CD4-positive, CD25-positive, alpha-beta regulatory T cell (primary cell): ENCODE measurements at places on chromosomes 6 and 20. TPM values are rescaled to one million over a fixed set of nuclear protein-coding genes. Genes with fewer than 3 reads are reported as not detected.

The IYD gene
- not detected for total RNA-seq

The CNR1 gene
- total RNA-seq = not detected

The PI3 gene
- not detected for total RNA-seq

The RAD21L1 gene
- total RNA-seq = not detected

The GNAS-AS1 gene
- 0.54 TPM for total RNA-seq

The OTOR gene
- not detected for total RNA-seq

The SEMG1 gene
- not detected for total RNA-seq

The ELOVL4 gene
- not detected for total RNA-seq

The TREM1 gene
- not detected for total RNA-seq

The FGD2 gene
- 1.9 TPM for total RNA-seq

The SYNDIG1 gene
- total RNA-seq = not detected

The ABHD16B gene
- not detected for total RNA-seq

DNA sequence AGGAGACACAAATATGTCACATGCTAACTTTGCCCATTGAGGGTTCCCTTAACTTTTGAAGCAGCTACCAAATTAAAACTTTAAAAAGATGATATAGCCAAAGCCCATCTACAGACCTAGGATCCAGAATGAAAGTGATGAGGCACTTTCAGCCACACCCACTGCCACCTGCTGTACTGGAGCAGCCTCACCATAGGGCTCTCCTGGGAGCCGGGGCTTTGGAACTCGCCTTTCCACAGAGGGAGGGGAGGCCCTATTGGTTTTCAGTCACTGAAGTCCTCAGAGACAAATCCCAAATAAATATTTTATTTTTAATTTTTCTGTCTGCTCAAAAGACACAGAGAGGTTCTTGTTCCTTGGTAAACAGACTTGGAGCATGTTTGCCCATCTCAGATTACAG, 238.1 kb upstream of the TAB2 start:
- H3K27me3 ChIP-seq = no peaks in the 10 kb centered on the region
- H3K36me3 ChIP-seq = no peaks in the 10 kb centered on the region
- DNase-seq = no peak

DNA sequence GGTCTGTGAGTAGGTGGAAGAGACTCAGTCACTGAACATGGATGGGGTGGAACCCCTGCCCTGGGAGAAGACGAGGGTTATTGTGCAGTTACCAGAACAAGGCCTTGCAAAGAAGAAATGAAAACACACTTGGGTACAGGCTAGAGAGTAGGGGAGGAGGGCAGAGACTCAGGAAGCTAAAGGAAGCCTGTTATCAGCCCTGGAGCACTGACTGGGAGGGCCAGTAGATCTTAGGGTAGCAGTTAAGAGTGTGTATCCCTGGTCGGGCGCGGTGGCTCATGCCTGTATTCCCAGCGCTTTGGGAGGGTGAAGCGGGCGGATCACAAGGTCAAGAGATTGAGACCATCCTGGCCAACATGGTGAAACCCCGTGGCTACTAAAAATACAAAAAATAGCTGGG, 74.4 kb downstream of the SASH1 start:
- H3K27me3 ChIP-seq = no peaks in the 10 kb centered on the region
- no peaks in the 10 kb centered on the region for H3K36me3 ChIP-seq
- DNase-seq = no peak
- no peak overlapping the region for H3K4me3 ChIP-seq
- no peaks in the 10 kb centered on the region for H3K4me1 ChIP-seq

GRCh38 chr6:167116109-167116837, 6.6 kb upstream of the CCR6 start:
- H3K27me3 ChIP-seq = no peaks in the 10 kb centered on the region
- peaks cover 90% of the 10 kb centered on the region for H3K4me1 ChIP-seq
- peak overlapping the region; percentile 95 for H3K27ac ChIP-seq
- peak overlapping the region; percentile 97 for H3K4me3 ChIP-seq
- H3K36me3 ChIP-seq = no peaks in the 10 kb centered on the region

- no peak for DNase-seq
- H3K36me3 ChIP-seq = no peaks in the 10 kb centered on the region
These were observed 245.3 kb downstream of the EPM2A start for GRCh38 chr6:145490068-145490467.

GRCh38 chr20:59073582-59073981, 31.0 kb upstream of the PRELID3B start:
- H3K27me3 ChIP-seq = peaks cover 11% of the 10 kb centered on the region
- no peak overlapping the region for H3K27ac ChIP-seq
- H3K4me1 ChIP-seq = no peaks in the 10 kb centered on the region
- H3K36me3 ChIP-seq = no peaks in the 10 kb centered on the region

- no peaks in the 10 kb centered on the region for H3K4me1 ChIP-seq
- H3K4me3 ChIP-seq = no peak overlapping the region
- DNase-seq = no peak
- H3K36me3 ChIP-seq = no peaks in the 10 kb centered on the region
These were observed 252.4 kb downstream of the GMDS start for GRCh38 chr6:1993042-1993441.

DNA sequence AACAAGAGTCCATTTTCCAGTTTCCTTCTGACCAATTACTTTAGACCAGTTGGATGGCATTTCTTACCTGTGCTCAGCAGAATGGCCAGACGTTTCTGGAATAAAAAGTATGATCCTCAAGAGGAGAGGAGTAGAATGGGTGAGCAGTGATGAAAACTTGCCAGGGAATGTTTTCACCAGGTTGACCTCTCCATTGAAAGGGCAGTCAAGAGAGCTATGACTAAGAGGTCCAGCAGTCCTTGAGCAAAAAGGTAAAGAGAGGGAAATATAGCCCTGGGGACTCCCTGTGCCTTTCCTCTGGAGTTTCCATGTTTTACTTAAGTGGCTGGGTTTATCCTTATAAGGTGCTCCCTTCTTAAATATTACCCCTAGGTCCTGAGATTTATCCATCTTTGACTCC, 210.9 kb downstream of the TBX18 start:
- H3K36me3 ChIP-seq = no peaks in the 10 kb centered on the region
- no peak overlapping the region for H3K4me3 ChIP-seq
- no peak overlapping the region for H3K27ac ChIP-seq
- no peaks in the 10 kb centered on the region for H3K27me3 ChIP-seq
- H3K4me1 ChIP-seq = no peaks in the 10 kb centered on the region

DNA sequence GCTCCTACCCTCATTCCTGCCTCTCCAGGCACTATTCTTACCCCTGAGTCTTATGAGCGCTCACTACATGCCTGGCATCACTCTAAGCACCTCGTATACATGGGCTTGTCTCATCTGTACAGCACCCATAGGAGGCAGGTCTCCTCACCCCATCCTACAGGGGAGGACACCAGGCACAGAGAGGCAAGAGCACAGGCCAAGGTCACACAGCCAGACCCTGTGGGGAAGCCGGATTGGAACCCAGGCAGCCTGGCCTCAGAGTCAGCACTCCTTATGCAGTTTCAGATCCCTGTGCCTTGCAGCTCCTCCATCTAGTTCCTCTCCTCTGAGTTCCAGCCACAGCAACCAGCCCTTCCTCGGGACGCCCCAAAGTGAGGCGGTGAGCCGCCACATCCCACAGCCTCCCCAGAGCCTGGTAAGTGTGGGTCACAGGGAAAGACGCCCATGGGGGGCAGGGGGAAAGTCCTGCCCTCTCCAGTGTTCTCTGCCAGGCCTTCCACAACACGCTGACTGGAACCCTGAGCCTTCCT, 103.3 kb downstream of the NFATC2 start:
- no peak for DNase-seq
- H3K4me1 ChIP-seq = peaks cover 10% of the 10 kb centered on the region
- H3K27me3 ChIP-seq = no peaks in the 10 kb centered on the region
- peaks cover 58% of the 10 kb centered on the region for H3K36me3 ChIP-seq
- no peak overlapping the region for H3K4me3 ChIP-seq

- no peaks in the 10 kb centered on the region for H3K36me3 ChIP-seq
- H3K4me3 ChIP-seq = no peak overlapping the region
- no peaks in the 10 kb centered on the region for H3K27me3 ChIP-seq
- no peak overlapping the region for H3K27ac ChIP-seq
These were observed 6.7 kb upstream of the ZFAND3 start for GRCh38 chr6:37812841-37813240.

- peaks cover 72% of the 10 kb centered on the region for H3K36me3 ChIP-seq
- DNase-seq = no peak
- peaks cover 10% of the 10 kb centered on the region for H3K4me1 ChIP-seq
- H3K27ac ChIP-seq = peak overlapping the region; percentile 23
- H3K27me3 ChIP-seq = no peaks in the 10 kb centered on the region
These were observed 89.3 kb downstream of the ASXL1 start for GRCh38 chr20:32447136-32448027.

DNA sequence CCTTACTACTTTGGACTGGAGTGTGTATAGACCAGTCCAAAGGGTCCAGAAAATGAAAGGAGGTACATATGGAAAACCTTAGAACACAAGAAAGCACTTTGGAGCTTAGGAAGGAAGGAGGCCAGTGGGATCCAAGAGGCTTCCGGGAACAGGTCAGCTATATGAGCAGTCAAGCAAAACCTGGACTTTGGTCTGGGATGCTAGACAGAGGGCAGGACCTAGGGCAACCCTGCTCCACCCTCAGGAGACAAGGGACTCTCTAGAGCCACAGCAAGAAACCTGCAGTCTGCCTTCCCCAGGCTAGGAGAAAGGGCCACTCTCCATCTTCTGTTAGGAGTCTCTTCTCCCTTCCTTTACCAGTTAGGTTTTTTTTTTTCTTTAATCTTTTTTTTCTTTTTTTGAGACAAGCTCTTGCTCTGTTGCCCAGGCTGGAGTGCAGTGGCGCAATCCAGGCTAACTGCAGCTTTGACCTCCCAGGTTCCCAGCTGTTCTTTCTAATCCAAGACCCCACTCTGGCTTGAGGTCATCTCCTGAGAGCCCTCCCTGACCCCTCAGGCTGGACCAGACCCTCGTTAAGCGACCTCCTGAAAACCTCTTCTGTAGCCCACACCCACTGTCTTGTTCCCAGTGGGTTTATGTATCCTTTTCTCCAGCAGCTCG, 4.6 kb downstream of the KCNK5 start:
- no peak overlapping the region for H3K4me3 ChIP-seq
- H3K4me1 ChIP-seq = peaks cover 31% of the 10 kb centered on the region
- no peaks in the 10 kb centered on the region for H3K36me3 ChIP-seq

DNA sequence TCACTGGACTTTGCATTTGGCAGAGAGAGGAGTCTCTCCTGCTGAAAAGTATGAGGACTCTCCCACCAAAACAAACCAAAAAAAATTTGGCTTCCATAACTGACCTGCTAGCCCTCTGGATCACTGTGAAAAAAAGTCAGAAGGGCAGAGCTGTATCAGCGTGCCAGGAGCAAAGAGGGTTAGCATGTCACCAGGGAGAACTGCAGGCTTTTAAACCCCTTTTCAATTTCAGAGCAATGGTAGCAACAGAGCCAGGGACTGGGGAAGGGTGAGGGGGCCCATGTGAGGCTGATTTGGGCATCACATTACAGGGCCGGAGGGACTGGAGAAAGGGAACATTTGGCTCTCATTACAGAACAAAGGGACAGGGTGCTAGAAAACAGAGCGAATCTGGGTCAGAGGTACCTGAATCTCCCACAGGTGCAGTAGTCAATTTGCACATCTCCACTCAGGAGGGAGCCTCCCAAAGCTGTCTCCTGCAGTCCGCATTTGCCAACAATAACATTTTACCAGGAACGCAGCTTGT, 185.7 kb upstream of the EYA4 start:
- H3K4me3 ChIP-seq = no peak overlapping the region
- H3K27me3 ChIP-seq = no peaks in the 10 kb centered on the region
- H3K36me3 ChIP-seq = no peaks in the 10 kb centered on the region
- H3K27ac ChIP-seq = no peak overlapping the region

DNA sequence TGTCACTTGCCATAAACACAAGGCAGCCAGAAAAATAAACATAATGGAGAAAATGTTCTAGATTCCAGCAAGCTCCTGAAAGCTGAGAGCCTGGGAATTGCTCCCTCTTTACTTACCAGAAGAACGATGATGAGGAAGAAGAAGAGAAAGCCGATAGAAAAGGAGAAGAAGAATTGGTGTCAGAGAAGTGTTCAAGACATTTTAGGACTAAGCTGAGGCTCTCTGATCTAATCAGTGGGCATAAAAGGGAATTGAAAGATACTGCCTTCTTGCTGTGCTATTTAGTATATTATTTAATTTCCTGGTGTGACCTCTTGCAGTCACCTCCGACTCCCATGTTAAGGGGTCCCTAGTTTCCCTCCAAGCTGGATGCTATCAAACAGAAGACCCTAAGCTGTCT, 316.6 kb upstream of the JARID2 start:
- H3K27me3 ChIP-seq = no peaks in the 10 kb centered on the region
- no peaks in the 10 kb centered on the region for H3K4me1 ChIP-seq
- H3K4me3 ChIP-seq = no peak overlapping the region

- H3K27me3 ChIP-seq = no peaks in the 10 kb centered on the region
- no peak overlapping the region for H3K27ac ChIP-seq
- no peak overlapping the region for H3K4me3 ChIP-seq
- peaks cover 15% of the 10 kb centered on the region for H3K4me1 ChIP-seq
These were observed 123.0 kb downstream of the UTRN start for GRCh38 chr6:144408161-144408560.

DNA sequence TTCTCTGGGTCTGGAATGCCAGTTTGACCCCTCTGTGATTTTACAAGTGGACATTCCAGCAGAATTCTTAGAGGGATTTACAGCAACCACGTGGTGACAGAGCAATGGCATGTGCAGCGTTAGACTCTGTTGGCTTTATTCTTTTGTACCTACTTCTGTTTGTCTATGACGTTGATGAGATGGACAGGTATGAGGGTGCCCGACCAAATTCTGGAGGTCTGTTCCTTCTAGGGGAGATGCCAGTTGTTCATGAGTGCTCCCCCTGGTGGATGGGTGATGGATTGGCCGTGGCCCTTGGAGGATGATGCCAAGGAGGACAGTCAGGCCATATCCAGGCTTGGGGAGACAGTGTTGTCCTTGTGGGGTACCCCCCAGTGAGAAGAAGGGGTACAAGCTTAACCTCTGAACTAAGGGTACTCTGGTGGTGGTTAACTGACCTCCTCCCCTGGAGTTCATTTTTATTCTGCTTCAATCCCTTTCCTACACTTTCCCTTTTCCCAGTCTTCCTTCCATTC, 198.6 kb downstream of the DTNBP1 start:
- peak; percentile 48 for DNase-seq
- H3K27ac ChIP-seq = no peak overlapping the region
- H3K27me3 ChIP-seq = no peaks in the 10 kb centered on the region
- H3K4me3 ChIP-seq = no peak overlapping the region

GRCh38 chr6:151276112-151276740, 36.5 kb downstream of the AKAP12 start:
- no peaks in the 10 kb centered on the region for H3K4me1 ChIP-seq
- H3K4me3 ChIP-seq = no peak overlapping the region
- DNase-seq = no peak
- H3K27ac ChIP-seq = no peak overlapping the region
